Pulmonary artery endothelial cell (primary cell): ENCODE measurements at places on chromosomes 6 and 20.

GRCh38 chr6:130885392-130886192 lies 58.4 kb downstream of the SMLR1 start:
- DNase-seq, result peak; percentile 50

- DNase-seq, result no peak
These were observed 17.4 kb upstream of the NCOA3 start for GRCh38 chr20:47484303-47484702.

- DNase-seq, result no peak
These were observed 188.8 kb downstream of the DLL1 start for GRCh38 chr6:170102038-170102437.

- DNase-seq, result no peak
These were observed 5.4 kb upstream of the MICA start for GRCh38 chr6:31397901-31398525.

DNA sequence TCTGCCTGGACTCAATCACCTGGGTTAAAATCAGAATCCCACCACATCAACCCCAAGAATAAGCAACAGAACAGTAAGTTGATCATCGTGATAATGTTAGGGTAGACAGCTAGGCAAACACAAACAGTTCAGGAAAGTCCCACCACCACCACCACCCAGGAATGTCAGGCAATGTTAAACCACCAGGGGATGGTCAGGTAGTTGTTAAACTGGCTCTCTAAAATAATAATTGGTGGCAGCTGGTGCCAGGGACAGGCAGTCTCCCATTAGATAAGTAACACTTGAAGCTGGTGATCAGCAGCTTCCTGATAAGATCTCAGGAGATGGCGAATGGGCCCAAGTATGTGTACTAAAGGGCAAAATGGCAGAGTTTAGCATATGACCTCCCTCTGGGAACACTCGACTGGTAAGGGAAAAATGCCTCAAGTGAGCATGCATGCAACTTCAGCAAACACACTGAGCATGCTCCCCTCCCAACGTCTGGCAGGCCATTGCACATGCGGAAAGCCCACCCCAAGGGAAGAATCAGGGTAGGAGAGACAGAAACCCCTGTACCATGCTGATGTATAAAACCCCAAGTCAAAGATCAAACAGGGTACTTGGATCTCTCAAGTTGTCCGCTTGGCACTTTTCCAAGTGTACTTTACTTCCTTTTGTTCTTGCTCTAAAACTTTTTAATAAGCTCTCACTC lies 66.6 kb downstream of the IPCEF1 start:
- DNase-seq, result no peak

DNA sequence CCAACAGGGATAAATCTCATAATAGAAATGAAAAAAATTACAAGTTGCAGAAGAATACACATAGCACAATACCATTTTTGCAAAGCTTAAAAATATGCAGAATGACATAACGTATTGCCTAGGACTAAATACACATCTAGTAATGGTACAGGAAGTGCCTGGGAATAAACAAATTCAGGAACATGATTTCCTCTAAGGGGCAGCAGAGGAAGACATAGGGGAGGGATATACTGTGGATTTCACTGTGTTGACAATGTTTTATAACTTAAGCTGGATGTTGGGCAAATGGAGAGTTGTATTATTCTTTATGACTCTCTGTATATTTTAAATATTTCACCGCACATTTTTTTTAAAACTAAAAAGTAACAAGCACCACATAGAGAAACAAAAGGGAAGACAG lies 5.6 kb upstream of the GLO1 start:
- DNase-seq, result no peak

GRCh38 chr6:100880853-100881706 lies at the start of gene ASCC3:
TSS of gene ASCC3 (minus strand) at chr6:100881329. CDS start at chr6:100867997, 13,332 bp downstream.
- peak; percentile 65 for DNase-seq

DNA sequence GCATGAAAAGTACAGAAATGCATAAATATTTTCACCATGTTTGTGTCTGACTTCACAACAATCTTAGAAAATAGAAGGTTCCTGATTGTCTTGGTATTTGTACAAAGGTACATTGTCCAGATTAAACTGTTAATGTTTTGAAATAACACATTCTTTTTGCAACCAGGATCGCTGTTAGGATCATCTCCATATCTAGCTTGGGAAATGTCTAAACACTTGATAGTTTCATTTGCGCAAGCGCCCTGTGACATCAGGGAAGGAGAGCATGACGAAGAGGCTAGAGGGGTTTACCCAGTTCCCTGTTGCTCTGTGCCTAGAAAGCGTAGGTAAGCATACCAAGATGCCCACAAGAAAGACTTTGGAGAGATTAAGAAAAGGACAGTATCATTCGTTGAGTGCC lies 19.4 kb downstream of the ALDH8A1 start:
- DNase-seq, result no peak

DNA sequence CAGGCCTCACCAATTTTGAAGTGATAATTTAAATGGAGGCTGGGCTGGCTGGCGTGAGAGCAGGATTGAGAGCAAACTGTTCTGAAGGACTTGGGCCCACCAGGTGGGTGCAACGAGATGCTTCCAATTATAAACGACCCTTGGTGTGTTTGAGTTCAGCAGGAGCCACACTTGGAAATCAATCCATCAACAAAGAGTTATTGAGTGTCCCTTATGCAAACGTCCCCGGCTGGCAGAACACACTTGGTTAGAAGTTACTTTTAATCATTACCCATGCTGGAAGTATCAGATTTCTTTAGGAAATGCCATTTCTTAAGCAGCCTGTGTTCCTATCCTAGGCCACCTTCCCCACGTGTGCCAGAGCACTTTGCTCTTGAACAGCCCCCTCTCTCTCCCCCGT lies 37.8 kb upstream of the ZNF831 start:
- no peak for DNase-seq

- no peak for DNase-seq
These were observed 463 bp downstream of the RPS21 start for GRCh38 chr20:62387219-62387913.

GRCh38 chr6:79707621-79708020 lies 76.5 kb downstream of the SH3BGRL2 start:
- no peak for DNase-seq

GRCh38 chr6:149833651-149834050 lies 30.5 kb downstream of the LRP11 start:
- no peak for DNase-seq

DNA sequence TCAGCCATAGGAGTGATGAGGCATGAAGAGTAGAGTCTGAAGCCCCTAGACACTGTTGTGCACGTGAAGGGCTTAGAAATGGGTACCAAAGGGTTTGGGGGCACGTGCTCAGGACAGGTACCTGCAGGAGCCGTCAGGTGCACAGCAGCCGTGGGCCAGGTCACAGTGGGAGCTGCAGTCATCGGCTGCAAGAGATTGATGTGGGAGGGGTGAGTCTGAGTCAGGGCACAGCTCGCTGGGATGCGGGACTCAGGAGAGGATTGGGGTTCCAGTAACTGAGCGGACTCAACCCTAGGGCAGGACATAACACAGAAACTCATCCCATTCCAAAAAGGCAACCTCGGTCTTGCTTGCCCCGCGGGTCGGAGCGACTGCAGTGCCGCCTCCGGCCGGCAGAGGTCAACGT lies 1.1 kb downstream of the DLK2 start:
- DNase-seq, result no peak

DNA sequence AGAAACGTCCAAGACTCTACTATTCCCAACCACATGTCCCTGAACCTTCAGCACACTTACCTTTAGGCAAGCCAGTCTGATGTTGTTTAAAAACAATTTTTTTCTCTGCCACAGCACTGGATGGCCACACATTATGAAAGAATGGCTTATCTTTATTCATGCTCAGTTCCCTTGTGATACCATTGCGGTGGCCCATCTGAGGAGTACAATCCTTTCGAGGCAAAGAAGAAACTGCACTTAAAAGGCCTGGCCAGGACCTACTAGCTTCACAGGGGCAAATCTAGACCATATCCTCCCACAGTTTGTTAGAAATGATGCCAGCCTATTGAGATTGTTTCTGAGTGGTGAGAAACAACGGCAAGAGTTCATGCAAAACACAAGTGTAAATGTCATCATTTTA lies 88.4 kb upstream of the PLEKHG1 start:
- no peak for DNase-seq

DNA sequence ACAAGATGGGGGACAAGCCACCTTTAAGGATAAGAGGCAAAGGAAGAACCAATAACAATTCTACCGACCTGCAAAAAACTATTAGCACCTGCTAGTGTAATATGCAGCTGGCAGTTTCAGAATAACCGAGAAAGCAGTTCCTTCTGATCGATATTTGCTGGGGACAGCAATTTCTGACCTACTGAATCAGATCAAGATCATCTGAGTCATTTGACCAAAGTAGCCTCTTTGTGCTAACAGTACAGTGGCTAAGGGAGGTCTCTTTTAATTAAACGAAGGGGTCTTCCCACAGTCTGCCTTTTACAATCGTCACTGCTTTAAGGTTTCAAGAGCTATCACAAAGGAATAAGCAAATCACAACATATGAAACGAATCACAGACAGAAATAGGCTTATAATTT lies 318.9 kb downstream of the BTBD9 start:
- DNase-seq, result no peak

- DNase-seq, result no peak
These were observed 11.3 kb upstream of the DEFB129 start for GRCh38 chr20:215796-216195.

GRCh38 chr6:148793721-148794120 lies 46.9 kb downstream of the UST start:
- DNase-seq, result no peak

GRCh38 chr6:75299801-75300530 lies 15.4 kb upstream of the TMEM30A start:
- no peak for DNase-seq

- DNase-seq, result no peak
These were observed 13.5 kb downstream of the DYNLT1 start for GRCh38 chr6:158630938-158631616.

GRCh38 chr6:29502181-29502580 lies 14.4 kb upstream of the MAS1L start:
- DNase-seq, result no peak

DNA sequence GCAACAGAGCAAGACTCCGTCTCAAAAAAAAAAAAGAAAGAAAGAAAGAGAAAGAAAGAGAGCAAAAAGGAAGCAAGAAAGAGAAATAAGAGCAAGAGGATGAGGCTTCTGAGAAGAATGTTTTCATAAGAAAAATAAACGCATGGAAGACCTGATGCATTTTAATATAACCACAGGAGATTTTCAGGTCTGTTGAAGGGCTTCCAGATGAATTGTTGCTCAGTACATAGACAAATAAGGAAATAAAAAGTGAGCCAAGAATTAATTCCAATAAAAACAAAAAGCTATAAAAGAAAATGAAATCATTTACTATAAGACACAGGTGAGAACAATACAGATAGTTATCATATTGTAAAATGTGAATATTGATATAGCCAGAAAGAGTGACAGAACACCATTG lies 43.5 kb downstream of the PERP start:
- DNase-seq, result no peak

GRCh38 chr6:6217855-6218758 lies 102.4 kb downstream of the F13A1 start:
- no peak for DNase-seq

DNA sequence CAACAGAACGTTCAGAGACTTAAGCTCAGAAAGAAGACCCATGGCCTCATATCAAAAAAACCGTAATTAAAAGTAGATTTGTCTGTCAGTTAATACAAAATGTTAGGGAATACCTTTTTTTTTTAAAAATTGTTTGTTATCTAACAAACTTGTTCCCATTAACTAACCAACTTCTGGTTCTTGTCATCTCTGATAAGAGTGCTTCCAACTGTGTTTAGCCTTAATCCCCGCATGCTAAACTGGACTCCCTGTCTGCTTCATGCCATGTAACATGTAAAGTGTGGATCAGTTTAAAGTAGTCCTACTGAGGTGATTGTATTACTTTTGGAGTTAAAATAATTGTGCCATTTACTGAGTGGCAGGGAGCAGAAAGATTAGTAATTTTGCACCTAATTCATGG lies 6.3 kb downstream of the JARID2 start:
- no peak for DNase-seq

- no peak for DNase-seq
These were observed 27.5 kb upstream of the CEP85L start for GRCh38 chr6:118678866-118679265.

- no peak for DNase-seq
These were observed 163.1 kb downstream of the IBTK start for GRCh38 chr6:82084324-82084920.

DNA sequence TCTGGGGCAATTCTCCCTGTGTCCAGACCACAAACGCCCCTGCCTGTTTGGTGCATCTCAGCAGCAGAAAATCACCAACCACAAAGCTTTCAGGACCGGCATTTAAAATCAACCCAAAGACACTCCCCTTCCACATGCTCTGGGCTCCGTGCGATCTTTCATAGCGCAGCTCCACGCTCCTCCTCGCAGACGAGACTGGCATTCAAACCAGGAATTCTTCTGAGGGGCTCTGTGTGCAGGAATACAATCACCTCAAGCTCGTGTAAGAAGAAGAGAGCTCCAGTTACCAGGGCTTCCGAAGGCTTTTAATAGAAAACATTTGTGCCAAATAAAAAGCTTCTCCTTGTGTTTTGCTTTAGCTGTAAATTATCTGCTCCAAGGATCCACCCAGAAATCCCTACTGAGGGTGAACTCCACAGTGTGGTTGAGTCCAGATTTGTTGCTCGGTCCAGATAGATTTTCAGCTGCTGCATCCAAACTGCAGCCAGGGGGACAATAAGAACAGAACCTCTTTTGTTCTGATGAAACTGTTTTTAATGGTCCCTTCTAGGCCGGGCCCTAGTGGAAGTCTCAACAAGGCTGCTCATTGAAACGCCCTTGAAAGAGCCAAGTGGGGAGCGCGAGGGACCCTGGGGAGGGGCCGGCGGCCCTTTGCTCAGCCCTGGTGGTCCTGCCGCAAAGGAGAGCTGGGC lies 16.4 kb upstream of the BMP7 start:
- no peak for DNase-seq

GRCh38 chr6:43211955-43212354 lies 17.3 kb downstream of the DNPH1 start:
- DNase-seq, result no peak

DNA sequence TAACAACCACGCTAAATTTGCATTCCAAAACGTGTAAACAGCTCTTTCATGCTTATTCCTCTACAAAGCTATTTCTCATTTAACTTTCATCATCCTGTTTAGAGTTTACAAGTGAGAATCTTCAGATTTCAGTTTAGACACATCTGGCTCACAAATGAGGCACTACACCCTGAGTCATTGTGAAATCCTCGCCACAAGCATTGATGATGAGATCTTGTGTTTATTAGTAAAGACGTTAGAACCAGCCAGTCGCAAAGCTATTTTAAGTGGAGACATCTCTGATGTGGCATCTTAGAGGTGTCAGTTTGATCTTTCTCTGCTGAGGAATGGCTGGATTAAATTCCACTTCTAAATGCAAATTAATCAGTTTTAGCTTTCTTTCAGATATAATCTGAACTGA lies 8.3 kb upstream of the ISM1 start:
- no peak for DNase-seq

DNA sequence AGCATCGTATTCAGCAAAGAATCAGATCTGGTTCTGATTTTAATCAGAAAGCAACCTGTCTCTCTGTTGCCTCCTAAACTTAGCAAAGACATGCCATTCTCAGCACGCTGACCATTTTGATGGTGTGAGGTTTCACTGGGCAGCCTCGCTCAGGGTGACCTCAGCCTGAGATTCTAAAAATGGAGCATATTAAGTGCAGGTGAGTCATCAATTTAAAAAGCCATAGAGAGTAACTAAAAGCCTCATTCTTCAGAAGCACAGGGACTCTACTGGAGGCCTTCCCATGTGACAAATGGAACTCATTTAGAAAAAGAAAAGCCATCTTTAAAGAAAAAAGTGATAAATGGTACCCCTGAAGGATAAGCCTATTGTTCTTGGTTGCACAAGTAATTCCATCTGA lies 91.3 kb downstream of the FILIP1 start:
- no peak for DNase-seq
